Glutamatergic neuron (in vitro differentiated cells): ENCODE measurements at places on chromosomes 11 and 22. TPM values are rescaled to one million over a fixed set of nuclear protein-coding genes. Genes with fewer than 3 reads are reported as not detected.

GRCh38 chr22:47655930-47656329 lies 893.5 kb downstream of the TBC1D22A start:
- peaks cover 2% of the 10 kb centered on the region for H3K27me3 ChIP-seq
- H3K4me1 ChIP-seq, result no peaks in the 10 kb centered on the region
- H3K36me3 ChIP-seq, result peaks cover 16% of the 10 kb centered on the region
- no peak overlapping the region for H3K4me3 ChIP-seq

DNA sequence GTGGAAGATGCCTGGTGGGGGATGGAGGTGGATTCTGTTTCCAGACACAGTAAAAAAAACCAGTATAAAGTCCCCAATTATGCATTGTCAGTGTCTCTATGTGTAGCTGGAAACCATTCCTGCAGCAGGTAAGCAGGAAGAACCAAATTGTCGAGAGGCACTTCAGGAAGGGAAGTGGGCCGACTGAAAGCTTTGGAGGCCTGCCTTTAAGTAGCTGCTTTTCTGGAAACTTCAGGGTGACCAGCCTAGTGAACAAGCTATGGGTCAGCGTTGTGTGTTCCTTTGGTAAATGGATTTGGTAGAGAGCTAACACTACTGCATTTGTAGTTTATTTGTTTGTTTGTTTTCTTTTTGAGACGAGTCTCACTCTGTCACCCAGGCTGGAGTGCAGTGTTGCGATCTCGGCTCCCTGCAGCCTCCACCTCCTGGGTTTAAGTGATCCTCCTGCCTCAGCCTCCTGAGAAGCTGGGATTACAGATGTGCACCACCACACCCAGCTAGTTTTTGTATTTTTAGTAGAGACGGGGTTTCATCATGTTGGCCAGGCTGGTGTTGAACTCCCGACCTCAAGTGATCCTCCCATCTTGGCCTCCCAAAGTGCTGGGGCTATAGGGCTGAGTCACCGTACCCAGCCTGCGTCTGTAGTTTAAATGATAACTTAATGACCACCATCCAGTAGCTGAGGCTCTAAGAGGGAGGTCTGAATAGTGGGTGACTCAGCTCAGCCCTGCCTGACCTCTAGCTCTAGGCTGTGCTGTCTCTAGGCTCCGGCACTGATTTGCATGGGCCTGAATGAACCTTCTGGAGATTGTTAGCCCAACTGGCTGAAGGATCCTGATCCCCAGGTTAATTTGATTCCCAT lies 12.8 kb downstream of the PTPRJ start:
- no peaks in the 10 kb centered on the region for H3K36me3 ChIP-seq
- H3K27me3 ChIP-seq, result peaks cover 4% of the 10 kb centered on the region
- no peak for DNase-seq
- no peak overlapping the region for H3K27ac ChIP-seq
- H3K4me3 ChIP-seq, result no peak overlapping the region
- no peaks in the 10 kb centered on the region for H3K4me1 ChIP-seq

DNA sequence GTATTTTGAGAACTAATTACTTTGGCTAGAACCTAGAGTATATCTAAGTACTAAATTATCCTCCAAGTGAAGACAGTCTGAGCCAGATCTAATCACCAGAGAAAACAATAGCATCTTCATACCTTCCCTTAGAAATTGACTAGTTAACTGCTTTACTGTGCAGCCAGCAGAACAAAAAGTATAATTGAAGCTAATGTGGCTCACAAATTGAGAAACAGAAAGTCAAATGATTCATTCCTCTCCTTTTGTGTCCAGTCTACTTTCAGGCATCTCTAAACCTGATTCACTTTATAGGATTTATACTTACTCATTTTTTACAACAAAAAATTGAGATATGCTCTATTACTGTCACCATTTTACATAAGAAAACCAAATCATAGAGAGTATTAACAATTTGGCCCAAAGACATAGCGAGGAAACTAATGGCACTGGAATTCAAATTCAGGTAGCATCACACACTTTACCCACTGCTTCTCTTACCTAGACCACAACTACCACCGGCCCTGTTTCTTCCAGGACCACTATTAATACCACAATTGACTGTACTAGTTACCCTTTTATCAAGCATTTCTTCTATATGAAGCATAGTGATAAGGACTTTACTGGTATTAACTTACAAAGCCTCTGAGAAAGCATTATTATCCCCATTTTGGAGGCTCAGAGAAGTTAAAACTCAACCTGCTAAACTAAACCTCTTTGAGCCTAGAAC lies 1402.6 kb upstream of the TENM4 start:
- no peak overlapping the region for H3K27ac ChIP-seq
- no peaks in the 10 kb centered on the region for H3K36me3 ChIP-seq
- no peaks in the 10 kb centered on the region for H3K27me3 ChIP-seq
- H3K4me1 ChIP-seq, result peaks cover 10% of the 10 kb centered on the region
- no peak for DNase-seq
- H3K4me3 ChIP-seq, result no peak overlapping the region

- H3K4me1 ChIP-seq, result peaks cover 22% of the 10 kb centered on the region
- peak; percentile 61 for DNase-seq
- H3K4me3 ChIP-seq, result no peak overlapping the region
- H3K36me3 ChIP-seq, result no peaks in the 10 kb centered on the region
- no peak overlapping the region for H3K27ac ChIP-seq
Observed at GRCh38 chr22:17120711-17121232, 388 bp downstream of the TMEM121B start.

- no peak overlapping the region for H3K4me3 ChIP-seq
- H3K36me3 ChIP-seq, result peaks cover 5% of the 10 kb centered on the region
- no peak overlapping the region for H3K27ac ChIP-seq
- H3K27me3 ChIP-seq, result peaks cover 5% of the 10 kb centered on the region
Observed at GRCh38 chr22:37362621-37363020, 64.7 kb downstream of the ELFN2 start.

DNA sequence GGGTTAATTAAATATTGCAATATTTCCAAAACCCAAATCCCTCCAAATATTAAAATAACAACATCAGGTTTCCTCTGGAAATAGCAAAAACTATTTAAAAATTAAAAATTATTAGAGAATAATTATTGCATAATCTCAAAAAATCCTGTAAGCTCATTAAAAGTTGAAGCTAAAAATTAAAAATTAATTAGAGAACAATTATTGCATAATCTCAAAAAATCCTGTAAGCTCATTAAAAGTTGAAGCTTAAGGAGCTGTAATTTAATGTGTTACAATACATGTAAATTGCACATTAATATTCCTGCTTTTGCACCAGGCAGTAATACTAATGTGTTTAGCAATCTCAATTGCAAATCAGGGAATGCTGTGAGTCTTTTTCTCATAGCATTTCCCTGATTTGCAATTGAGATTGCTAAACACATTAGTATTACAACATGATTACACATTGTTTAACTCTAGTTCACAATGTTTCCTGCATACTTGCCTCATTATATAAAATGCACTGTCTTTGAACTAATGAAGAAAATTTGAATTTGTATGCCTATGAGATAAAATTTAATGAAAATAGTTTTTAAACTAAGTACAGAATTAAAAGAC lies 247.7 kb downstream of the GUCY1A2 start:
- H3K27ac ChIP-seq, result no peak overlapping the region
- H3K36me3 ChIP-seq, result no peaks in the 10 kb centered on the region
- DNase-seq, result no peak
- H3K4me3 ChIP-seq, result no peak overlapping the region

- H3K36me3 ChIP-seq, result no peaks in the 10 kb centered on the region
- no peak for DNase-seq
- peaks cover 3% of the 10 kb centered on the region for H3K4me1 ChIP-seq
- peaks cover 9% of the 10 kb centered on the region for H3K27me3 ChIP-seq
Observed at GRCh38 chr22:46087336-46087690, 63.0 kb upstream of the PPARA start.

- H3K27me3 ChIP-seq, result peaks cover 6% of the 10 kb centered on the region
- no peaks in the 10 kb centered on the region for H3K36me3 ChIP-seq
- peak; percentile 32 for DNase-seq
- H3K4me1 ChIP-seq, result peaks cover 7% of the 10 kb centered on the region
- H3K27ac ChIP-seq, result peak overlapping the region; percentile 94
- peak overlapping the region; percentile 99 for H3K4me3 ChIP-seq
Observed at GRCh38 chr11:125626288-125626950, 1.5 kb downstream of the CHEK1 start.

- H3K4me1 ChIP-seq, result no peaks in the 10 kb centered on the region
- no peaks in the 10 kb centered on the region for H3K36me3 ChIP-seq
- H3K27me3 ChIP-seq, result no peaks in the 10 kb centered on the region
- no peak for DNase-seq
- H3K4me3 ChIP-seq, result no peak overlapping the region
Observed at GRCh38 chr11:32348502-32348901, 86.8 kb downstream of the WT1 start.

DNA sequence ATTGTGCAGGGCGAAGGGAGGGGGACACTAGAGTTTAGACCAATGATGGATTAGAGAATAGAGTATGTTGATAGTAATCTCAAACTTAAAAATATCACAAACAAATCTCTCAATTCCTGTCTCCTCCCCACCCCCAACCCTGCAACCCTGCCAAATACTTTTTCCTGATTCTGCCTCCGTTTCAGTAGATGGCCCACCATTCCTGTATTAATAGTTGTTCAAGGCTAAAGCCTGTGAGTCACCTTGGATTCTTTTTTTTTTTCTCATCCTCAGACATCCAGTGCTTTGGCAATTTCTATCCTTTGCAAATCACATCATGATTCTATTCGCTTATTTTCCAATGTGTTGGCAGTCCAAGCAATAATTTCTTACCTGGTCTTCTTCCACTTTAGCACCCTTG lies 207.9 kb downstream of the DYNC2H1 start:
- H3K27ac ChIP-seq, result no peak overlapping the region
- DNase-seq, result no peak
- H3K27me3 ChIP-seq, result no peaks in the 10 kb centered on the region
- no peaks in the 10 kb centered on the region for H3K4me1 ChIP-seq
- H3K36me3 ChIP-seq, result no peaks in the 10 kb centered on the region
- no peak overlapping the region for H3K4me3 ChIP-seq

DNA sequence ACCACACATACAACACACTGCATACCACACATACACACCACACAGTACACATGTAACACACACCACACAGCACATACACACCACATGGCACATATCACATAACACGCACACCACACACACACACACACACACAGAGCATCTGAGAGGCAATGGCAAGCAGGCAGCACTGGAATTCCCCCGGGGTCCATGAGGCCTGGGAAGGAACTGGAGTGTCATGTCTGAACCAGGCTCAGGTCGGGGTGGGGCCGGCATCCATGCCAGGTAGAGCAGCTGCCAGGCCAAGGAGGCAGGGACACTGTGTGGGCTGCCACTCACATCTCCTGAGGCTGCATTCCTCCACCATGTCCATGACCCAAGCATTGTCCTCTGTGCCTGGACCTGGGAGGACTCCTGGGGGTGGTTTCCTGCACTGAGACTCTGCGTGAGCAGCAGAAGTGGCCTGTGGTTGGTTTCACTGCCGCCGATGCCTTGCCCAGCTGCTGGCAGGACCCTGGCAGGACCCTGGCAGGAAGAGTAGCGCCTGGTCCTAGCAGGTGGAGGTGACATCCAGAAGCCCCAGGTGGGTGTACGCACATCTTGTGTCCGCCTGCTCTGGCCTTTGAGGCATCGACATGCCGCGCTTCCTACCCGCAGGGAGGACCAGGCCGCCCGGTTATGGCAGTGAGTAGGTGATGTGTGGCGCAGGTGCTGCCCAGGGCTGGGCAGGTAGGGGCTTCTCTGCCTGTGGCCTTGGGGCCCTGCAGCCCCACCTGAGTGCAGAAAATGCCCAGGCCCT lies 1280.4 kb downstream of the TBC1D22A start:
- DNase-seq, result no peak
- peaks cover 6% of the 10 kb centered on the region for H3K36me3 ChIP-seq
- H3K4me3 ChIP-seq, result no peak overlapping the region
- peaks cover 6% of the 10 kb centered on the region for H3K27me3 ChIP-seq

- H3K4me3 ChIP-seq, result peak overlapping the region; percentile 0
- no peaks in the 10 kb centered on the region for H3K4me1 ChIP-seq
- peak; percentile 55 for DNase-seq
- peaks cover 11% of the 10 kb centered on the region for H3K36me3 ChIP-seq
Observed at GRCh38 chr22:46879083-46879482, 116.6 kb downstream of the TBC1D22A start.

GRCh38 chr22:42716221-42716620 lies 4.4 kb downstream of the A4GALT start:
- H3K4me1 ChIP-seq, result peaks cover 20% of the 10 kb centered on the region
- DNase-seq, result no peak
- H3K27ac ChIP-seq, result peak overlapping the region; percentile 43
- no peak overlapping the region for H3K4me3 ChIP-seq

DNA sequence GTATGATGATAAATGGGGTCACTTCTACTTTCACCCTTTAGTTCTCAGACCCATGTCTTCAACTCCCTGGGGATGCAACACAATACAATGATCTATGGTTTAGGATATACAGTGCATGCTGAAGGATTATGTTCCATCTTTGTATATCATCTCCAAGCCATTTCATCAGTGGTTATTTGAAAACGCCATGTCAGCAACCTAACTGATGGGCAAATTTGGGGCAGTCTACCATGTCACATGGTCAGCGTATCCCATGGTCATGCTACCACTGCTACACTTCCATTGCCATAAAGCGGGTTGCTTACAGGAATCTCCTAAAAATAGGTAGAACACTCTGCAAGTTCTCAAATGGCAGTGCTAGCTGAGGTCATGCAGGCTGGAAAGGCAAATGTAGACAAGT lies 236.5 kb upstream of the ISX start:
- H3K27ac ChIP-seq, result no peak overlapping the region
- no peaks in the 10 kb centered on the region for H3K27me3 ChIP-seq
- peaks cover 5% of the 10 kb centered on the region for H3K36me3 ChIP-seq
- H3K4me3 ChIP-seq, result no peak overlapping the region
- peaks cover 7% of the 10 kb centered on the region for H3K4me1 ChIP-seq
- no peak for DNase-seq

- H3K4me3 ChIP-seq, result no peak overlapping the region
- no peak overlapping the region for H3K27ac ChIP-seq
- no peaks in the 10 kb centered on the region for H3K36me3 ChIP-seq
- DNase-seq, result no peak
Observed at GRCh38 chr11:111259896-111260295, 14.4 kb downstream of the POU2AF2 start.

GRCh38 chr11:71221201-71221600 lies 31.2 kb downstream of the SHANK2 start:
- DNase-seq, result no peak
- peaks cover 6% of the 10 kb centered on the region for H3K36me3 ChIP-seq
- no peak overlapping the region for H3K27ac ChIP-seq
- H3K4me1 ChIP-seq, result peaks cover 4% of the 10 kb centered on the region

- H3K4me3 ChIP-seq, result no peak overlapping the region
- H3K36me3 ChIP-seq, result no peaks in the 10 kb centered on the region
- no peaks in the 10 kb centered on the region for H3K27me3 ChIP-seq
- H3K4me1 ChIP-seq, result no peaks in the 10 kb centered on the region
Observed at GRCh38 chr11:40380835-40381234, 1078.6 kb downstream of the LRRC4C start.

Gene NRIP3
- 2.7 TPM for total RNA-seq

Gene OR6T1
- not detected for total RNA-seq

Gene INS
- total RNA-seq, result not detected

Gene GAL3ST1
- 1.8 TPM for total RNA-seq

Gene CRYBB2
- total RNA-seq, result not detected

Gene SLC15A3
- 4.4 TPM for total RNA-seq

Gene SAA1
- not detected for total RNA-seq

Gene RIC3
- total RNA-seq, result 34.4 TPM

Gene NAV2
- total RNA-seq, result 117 TPM

Gene MICAL3
- total RNA-seq, result 132 TPM

Gene OR8D4
- not detected for total RNA-seq

Gene APOL1
- total RNA-seq, result not detected

Gene IL18
- total RNA-seq, result not detected

Gene ZBTB16
- 9.0 TPM for total RNA-seq
